ENCODE measurements at places on chromosomes 3 and 15. TPM values are rescaled to one million over a fixed set of nuclear protein-coding genes. Genes with fewer than 3 reads are reported as not detected.

The ROBO2 gene
- 1.7 TPM for total RNA-seq

- no peaks in the 10 kb centered on the region for H3K27me3 ChIP-seq
- no peak overlapping the region for H3K4me3 ChIP-seq
- H3K4me1 ChIP-seq, result no peaks in the 10 kb centered on the region
- H3K27ac ChIP-seq, result no peak overlapping the region
- H3K36me3 ChIP-seq, result no peaks in the 10 kb centered on the region
These were observed 54.7 kb downstream of the FAM81A start for GRCh38 chr15:59492389-59493377.

GRCh38 chr3:127808197-127808596 is 14.1 kb downstream of the MGLL start:
- no peaks in the 10 kb centered on the region for H3K4me1 ChIP-seq

DNA sequence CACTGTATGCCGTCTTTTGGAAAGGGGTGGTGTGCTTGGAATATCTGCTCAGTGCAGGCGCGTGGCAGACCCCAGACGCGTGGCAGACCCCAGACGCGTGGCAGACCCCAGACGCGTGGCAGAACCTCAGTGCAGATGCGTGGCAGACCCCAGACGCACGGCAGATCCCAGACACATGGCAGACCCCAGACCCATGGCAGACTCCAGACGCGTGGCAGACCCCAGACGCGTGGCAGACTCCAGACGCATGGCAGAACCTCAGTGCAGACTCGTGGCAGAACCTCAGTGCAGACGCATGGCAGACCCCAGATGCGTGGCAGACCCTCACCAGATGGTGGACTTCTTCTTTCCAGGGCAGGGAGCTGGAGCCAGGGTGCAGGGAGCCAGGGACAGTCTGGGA is 637 bp upstream of the MUC4 start:
- no peak for DNase-seq
- H3K36me3 ChIP-seq, result no peaks in the 10 kb centered on the region

The RAP2B gene
- 2.1 TPM for total RNA-seq

The GPX1 gene
- total RNA-seq, result 84.7 TPM

GRCh38 chr3:152174876-152175527 is 93.7 kb upstream of the MBNL1 start:
- H3K36me3 ChIP-seq, result no peaks in the 10 kb centered on the region
- no peaks in the 10 kb centered on the region for H3K27me3 ChIP-seq
- no peak overlapping the region for H3K27ac ChIP-seq
- DNase-seq, result no peak

The ATOSA gene
- total RNA-seq, result 27.2 TPM

The C3orf38 gene
- total RNA-seq, result 11.6 TPM

The CCR9 gene
- total RNA-seq, result 0.12 TPM

DNA sequence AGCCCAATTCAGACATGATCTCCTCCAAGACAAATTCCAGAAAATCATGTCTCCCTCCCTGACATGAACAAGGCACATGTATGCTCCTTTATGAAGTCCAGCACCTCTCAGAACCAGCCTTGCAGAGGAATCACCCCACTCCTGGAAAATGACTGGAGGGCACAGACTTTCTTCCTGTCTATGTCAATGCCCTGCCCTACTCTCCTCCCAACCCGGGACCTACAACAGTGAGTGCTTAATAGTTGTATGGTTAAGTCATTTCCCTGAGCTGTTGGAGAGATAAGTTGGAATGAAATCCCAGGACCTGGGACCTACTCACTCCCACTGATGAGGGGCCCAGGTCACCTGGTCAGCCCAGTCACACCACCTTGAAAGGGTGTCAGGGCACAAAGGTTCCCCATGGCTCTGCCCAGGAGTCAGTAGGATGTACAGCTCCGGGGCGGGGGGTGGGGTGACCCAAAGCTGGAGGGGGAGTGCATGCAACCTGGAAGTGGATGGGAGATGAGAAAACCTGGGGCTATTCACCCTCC is 80.1 kb upstream of the HERC1 start:
- no peaks in the 10 kb centered on the region for H3K36me3 ChIP-seq
- no peak overlapping the region for H3K4me3 ChIP-seq
- H3K27ac ChIP-seq, result no peak overlapping the region

DNA sequence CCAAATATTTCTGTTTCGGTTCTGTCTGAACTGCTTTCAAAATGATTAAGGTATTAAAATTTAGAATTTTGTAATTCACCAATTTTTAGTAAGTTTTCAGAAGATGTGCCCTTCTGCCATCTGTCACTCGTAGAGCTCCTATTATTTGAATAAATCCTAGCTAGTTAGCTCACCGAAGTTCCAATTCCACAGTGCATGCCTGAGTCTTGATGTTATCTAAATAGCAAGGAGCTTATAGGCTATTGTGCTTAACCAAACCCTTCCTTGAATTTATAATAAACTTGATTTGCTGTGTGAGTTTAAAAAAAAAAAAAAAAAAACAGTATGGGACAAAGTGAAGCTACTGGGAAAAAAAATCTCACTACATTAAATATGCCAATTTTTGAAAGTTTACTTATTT is 18.7 kb downstream of the ATP13A3 start:
- no peaks in the 10 kb centered on the region for H3K36me3 ChIP-seq
- H3K27ac ChIP-seq, result no peak overlapping the region
- no peaks in the 10 kb centered on the region for H3K27me3 ChIP-seq
- DNase-seq, result no peak

GRCh38 chr15:89327113-89327512 is 7.5 kb downstream of the POLG start:
- no peaks in the 10 kb centered on the region for H3K27me3 ChIP-seq
- DNase-seq, result no peak
- H3K4me1 ChIP-seq, result no peaks in the 10 kb centered on the region
- no peak overlapping the region for H3K27ac ChIP-seq

GRCh38 chr3:126607214-126607908 is 47.6 kb downstream of the TXNRD3 start:
- H3K4me1 ChIP-seq, result no peaks in the 10 kb centered on the region
- no peak overlapping the region for H3K27ac ChIP-seq
- H3K4me3 ChIP-seq, result no peak overlapping the region
- no peaks in the 10 kb centered on the region for H3K27me3 ChIP-seq

DNA sequence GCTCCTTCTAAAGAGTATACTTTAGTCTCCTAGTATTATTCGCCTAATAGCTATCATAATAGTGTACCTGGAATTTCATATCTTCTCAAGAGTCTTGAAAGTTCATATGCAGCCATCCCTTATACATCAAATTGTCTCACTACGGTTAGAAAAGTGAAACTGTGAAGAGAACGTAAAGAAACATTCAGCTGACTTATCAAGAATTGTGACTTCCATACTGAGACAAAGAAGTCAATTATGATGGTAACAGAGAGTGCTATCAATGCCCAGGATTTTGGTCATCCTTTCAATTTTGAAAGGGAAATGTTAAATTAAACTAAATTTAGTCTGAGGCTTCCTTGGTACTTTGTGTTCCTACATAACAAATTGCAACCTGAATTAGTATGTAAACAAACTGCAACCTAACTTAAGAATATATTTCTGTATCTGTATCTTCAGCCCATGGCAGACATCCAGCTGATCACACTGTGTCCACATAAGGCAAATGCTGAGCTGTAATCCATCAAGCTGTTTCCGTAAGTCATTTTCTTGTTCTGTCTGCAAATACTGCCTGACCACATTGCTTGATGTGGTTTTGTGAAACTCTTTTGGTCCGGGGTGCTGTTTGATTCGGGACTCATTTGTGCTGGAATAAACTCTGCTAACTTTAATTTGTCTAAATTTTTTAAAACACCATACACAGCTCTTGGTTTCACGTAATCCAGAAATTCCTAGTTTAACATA is 469.6 kb downstream of the SI start:
- DNase-seq, result no peak
- H3K27me3 ChIP-seq, result no peaks in the 10 kb centered on the region
- H3K27ac ChIP-seq, result no peak overlapping the region

GRCh38 chr3:126743350-126743749 is 39.3 kb downstream of the CHCHD6 start:
- H3K27ac ChIP-seq, result no peak overlapping the region
- no peaks in the 10 kb centered on the region for H3K36me3 ChIP-seq
- H3K27me3 ChIP-seq, result no peaks in the 10 kb centered on the region
- DNase-seq, result no peak
- H3K4me1 ChIP-seq, result no peaks in the 10 kb centered on the region
- no peak overlapping the region for H3K4me3 ChIP-seq

DNA sequence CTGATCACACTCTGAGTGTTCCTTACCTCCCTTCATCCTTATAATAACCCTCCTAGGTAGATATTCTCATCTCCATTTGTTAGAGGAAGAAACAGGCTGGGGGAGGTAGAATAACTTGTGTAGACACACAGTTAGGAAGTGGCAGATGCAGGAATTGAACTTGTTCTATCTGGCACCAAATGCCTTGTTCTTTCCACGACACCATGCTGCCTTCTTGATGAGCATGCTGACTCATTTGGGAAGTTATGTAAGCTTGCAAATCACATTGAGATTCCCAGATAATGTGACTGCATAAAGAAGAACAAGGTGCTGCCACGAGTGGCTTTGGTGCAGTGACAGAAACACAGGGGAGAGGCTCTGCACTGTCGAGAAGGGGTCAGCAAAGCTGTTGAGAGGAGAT is 27.5 kb upstream of the NDUFB4 start:
- no peaks in the 10 kb centered on the region for H3K4me1 ChIP-seq
- H3K27ac ChIP-seq, result no peak overlapping the region
- DNase-seq, result no peak
- no peaks in the 10 kb centered on the region for H3K36me3 ChIP-seq
- no peak overlapping the region for H3K4me3 ChIP-seq

- no peaks in the 10 kb centered on the region for H3K4me1 ChIP-seq
These were observed 48.4 kb downstream of the DAPK2 start for GRCh38 chr15:63997715-63998442.

The FURIN gene
- 106 TPM for total RNA-seq

The SHC4 gene
- 0.16 TPM for total RNA-seq
